Activated T-helper 1 cell treated with anti-CD3 and anti-CD28 coated beads, Interleukin-12 subunit alpha, Interleukin-12 subunit beta, Interleukin-2, Interleukin-4 antibody, amounts not matched to agents 30 ng/mL and 10 ng/mL and 1 ng/mL, durations not matched to agents 14 hours and 24 hours and 36 hours (primary cell): ENCODE measurements at places on chromosomes 16 and 17. TPM values are rescaled to one million over a fixed set of nuclear protein-coding genes. Genes with fewer than 3 reads are reported as not detected.

ELMO3 gene
- 8.5 and 9.0 TPM in 2 replicates for total RNA-seq

CBLN1 gene
- total RNA-seq, result not detected in 2 replicates

ABCA8 gene
- not detected in 2 replicates for total RNA-seq

TMIGD1 gene
- total RNA-seq, result not detected in 2 replicates

SLC6A4 gene
- total RNA-seq, result not detected in 2 replicates

TAT gene
- not detected in 2 replicates for total RNA-seq

SKAP1 gene
- total RNA-seq, result 48.7 and 51.9 TPM in 2 replicates

MLYCD gene
- 5.0 and 6.1 TPM in 2 replicates for total RNA-seq

ASIC2 gene
- not detected in 2 replicates for total RNA-seq

ZFPM1 gene
- 20.6 and 21.7 TPM in 2 replicates for total RNA-seq

ATP5PD gene
- total RNA-seq, result 152 and 165 TPM in 2 replicates

HSPB9 gene
- 0.10 TPM in 1 of 2 replicates, not detected in the other for total RNA-seq

NPW gene
- total RNA-seq, result 3.6 and 3.9 TPM in 2 replicates

MYOCD gene
- not detected in 2 replicates for total RNA-seq

STH gene
- not detected in 2 replicates for total RNA-seq

CDRT15L2 gene
- total RNA-seq, result not detected in 2 replicates

GDPD3 gene
- 4.3 and 6.3 TPM in 2 replicates for total RNA-seq

MFSD6L gene
- 0.12 and 0.13 TPM in 2 replicates for total RNA-seq

ABCC12 gene
- total RNA-seq, result not detected in 2 replicates

SLC35G3 gene
- not detected in 2 replicates for total RNA-seq

SLC35G6 gene
- not detected in 2 replicates for total RNA-seq

KRTAP3-3 gene
- total RNA-seq, result not detected in 2 replicates

ITGAD gene
- not detected in 2 replicates for total RNA-seq

INCA1 gene
- 0.34 and 0.37 TPM in 2 replicates for total RNA-seq
